ENCODE measurements at places on chromosomes 12 and 14.

- no peak for DNase-seq
Measured at GRCh38 chr12:128583453-128583852, 240.3 kb downstream of the SLC15A4 start.

GRCh38 chr12:47343684-47344567, 264.2 kb upstream of the AMIGO2 start:
- no peak for DNase-seq

DNA sequence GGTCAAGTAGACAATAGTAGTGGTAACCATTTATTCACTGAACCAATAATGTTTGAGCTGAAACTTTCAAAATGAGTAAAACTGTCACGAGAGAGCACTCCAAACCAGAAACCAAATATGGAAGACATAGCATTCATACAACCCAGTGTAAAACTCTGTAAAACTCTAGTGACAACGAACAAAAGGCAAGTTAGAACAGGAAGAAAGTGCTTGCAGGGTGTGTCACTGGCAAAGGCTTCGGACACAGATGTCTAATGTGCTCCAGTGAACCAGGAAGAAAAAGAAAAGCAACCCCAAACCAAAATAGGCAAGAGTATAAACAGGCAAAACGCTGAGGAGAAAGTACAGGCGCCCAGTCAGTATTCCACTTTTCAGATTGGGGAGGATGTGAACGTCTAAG, 79.3 kb upstream of the FZD10 start:
- no peak for DNase-seq

DNA sequence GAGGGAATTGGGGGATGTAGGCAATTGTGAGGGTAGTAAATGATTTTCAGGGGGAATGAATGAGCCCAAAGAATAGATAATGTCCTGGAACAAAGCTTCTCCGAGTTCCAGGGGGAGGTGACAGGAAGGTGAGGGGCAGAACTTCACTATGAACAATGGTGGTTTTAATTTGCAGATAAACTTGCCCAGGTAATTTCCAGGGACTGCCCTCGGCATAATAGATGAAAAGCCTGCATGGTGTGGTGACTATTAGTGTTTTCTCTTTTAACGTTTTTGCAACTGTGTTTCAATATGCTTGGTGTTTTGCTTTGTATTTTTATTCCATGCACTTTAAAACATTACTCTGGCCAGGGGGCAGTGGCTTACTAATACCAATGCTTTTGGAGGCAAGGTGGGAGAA, 325.2 kb upstream of the RGS6 start:
- no peak for DNase-seq

GRCh38 chr14:33774723-33775470, 176.0 kb downstream of the EGLN3 start:
- no peak for DNase-seq

- DNase-seq: no peak
Measured at GRCh38 chr14:68849416-68849815, 56.5 kb upstream of the ZFP36L1 start.

DNA sequence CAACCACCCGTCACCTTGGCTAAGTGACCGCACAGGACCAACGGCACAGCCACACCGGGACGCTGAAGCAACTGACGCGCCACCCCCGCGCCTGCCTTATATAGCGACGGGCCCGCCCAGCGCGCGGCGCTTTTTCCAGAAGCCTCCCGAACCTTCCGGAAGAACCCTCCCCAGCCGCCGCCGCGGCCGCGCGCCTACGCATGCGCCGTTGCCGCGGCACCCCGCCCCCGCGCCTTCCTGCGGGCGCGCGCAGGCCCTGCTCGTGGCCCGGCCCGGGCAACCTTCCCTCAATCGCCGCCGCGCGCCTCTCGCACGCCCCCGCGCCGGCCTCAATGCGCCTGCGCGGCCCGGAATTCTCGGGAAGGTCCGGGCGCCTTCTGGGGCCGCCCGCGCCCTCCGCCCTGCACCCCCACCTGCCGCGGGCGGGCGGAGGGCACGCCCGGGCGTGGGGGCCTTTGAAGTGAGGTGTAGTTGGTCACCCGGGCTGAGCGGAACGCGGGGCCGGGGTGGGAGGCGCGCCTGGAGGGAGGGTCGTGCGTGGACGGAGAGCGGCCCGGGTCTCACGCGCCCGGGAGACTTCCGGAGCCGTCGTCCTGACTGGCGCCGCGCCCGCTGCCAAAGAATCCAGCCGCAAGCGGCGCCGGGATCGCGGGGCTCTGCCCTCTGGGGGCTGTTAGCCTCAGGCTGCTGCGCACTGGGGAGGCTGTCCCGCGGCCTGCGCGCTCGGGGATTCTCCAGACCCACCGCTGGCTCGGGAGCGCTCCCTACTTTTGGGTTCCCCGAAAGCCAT, at the start of gene HSP90AA1:
Gene HSP90AA1, minus strand, starts transcription at position 73 of the 790 bp plus-strand sequence. CDS start 666 bp downstream, outside the sequence.
- peak; percentile 95 for DNase-seq
